ENCODE measurements at places on chromosomes 11 and 22.

DNA sequence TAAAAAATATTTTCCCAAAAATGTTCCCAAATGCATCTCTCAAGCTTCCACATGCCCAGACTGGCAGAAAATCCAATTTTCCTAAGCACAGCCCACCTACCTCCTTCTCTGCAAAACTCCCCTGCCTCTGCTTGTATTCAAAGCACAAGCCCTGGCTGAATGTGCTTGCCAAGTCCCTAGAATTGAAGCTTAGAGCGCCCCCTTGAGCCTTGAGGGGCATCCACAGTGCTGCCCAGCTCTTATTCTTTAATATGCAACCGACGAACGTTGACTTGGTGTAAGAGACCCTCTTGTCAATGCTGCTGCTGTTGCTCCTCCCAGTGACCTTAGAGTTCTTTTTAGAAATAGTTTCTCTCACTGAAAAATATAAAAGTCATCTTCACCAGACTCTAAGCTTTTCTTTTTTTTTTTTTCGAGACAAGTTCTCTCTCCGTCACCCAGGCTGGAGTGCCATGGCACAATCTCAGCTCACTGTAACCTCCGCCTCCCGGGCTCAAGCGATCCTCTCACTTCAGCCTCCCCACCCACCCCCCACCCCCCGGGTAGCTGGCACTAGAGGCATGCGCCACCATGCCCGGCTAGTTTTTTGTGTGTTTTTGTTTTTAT, 63.5 kb upstream of the CAPRIN1 start:
- H3K4me3 ChIP-seq = no peak overlapping the region
- H3K27ac ChIP-seq = no peak overlapping the region
- no peaks in the 10 kb centered on the region for H3K36me3 ChIP-seq
- H3K4me1 ChIP-seq = peaks cover 4% of the 10 kb centered on the region
- peak; percentile 92 for DNase-seq

GRCh38 chr11:19867064-19867463, 154.4 kb downstream of the NAV2 start:
- DNase-seq = no peak
- no peak overlapping the region for H3K27ac ChIP-seq
- no peaks in the 10 kb centered on the region for H3K4me1 ChIP-seq
- H3K4me3 ChIP-seq = no peak overlapping the region

GRCh38 chr11:65292890-65293289, 21.8 kb upstream of the CDC42EP2 start:
- H3K4me3 ChIP-seq = no peak overlapping the region
- peaks cover 6% of the 10 kb centered on the region for H3K4me1 ChIP-seq
- no peak for DNase-seq
- H3K36me3 ChIP-seq = peaks cover 58% of the 10 kb centered on the region
- no peaks in the 10 kb centered on the region for H3K27me3 ChIP-seq

- H3K27me3 ChIP-seq = no peaks in the 10 kb centered on the region
- DNase-seq = no peak
Measured at GRCh38 chr11:116975661-116976060, 122.6 kb downstream of the SIK3 start.

GRCh38 chr11:45470151-45470793, 184.1 kb upstream of the SYT13 start:
- H3K36me3 ChIP-seq = no peaks in the 10 kb centered on the region
- H3K4me1 ChIP-seq = no peaks in the 10 kb centered on the region
- H3K4me3 ChIP-seq = no peak overlapping the region
- H3K27ac ChIP-seq = no peak overlapping the region
- peaks cover 7% of the 10 kb centered on the region for H3K27me3 ChIP-seq

DNA sequence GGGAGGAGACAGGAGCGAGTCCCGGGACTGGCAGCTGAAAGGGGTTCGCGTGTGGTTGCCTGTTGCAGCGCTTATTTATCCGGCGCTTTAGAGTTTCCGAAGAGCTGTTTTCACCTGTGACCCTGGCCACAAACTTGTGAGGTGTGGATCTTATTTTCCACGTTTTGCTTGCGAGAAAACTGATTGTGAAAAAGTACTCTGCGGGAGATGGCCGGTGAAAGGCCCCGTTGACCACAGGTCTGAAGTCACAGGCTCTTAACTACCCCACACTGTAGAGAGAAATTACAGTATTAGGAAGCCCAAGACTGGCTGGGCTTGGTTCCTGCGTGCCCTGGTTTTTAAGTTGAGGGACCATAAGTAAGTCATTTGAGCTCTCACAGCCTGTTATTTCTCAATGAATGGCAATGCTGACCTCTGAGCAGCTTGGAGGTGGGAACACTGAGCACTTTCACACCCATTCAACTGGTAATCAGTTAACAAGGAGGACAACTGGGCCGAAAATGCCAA, 379 bp upstream of the RAB38 start:
- no peak overlapping the region for H3K27ac ChIP-seq
- no peak for DNase-seq
- peaks cover 46% of the 10 kb centered on the region for H3K4me1 ChIP-seq
- peak overlapping the region; percentile 86 for H3K4me3 ChIP-seq
- no peaks in the 10 kb centered on the region for H3K36me3 ChIP-seq
- peaks cover 1% of the 10 kb centered on the region for H3K27me3 ChIP-seq

DNA sequence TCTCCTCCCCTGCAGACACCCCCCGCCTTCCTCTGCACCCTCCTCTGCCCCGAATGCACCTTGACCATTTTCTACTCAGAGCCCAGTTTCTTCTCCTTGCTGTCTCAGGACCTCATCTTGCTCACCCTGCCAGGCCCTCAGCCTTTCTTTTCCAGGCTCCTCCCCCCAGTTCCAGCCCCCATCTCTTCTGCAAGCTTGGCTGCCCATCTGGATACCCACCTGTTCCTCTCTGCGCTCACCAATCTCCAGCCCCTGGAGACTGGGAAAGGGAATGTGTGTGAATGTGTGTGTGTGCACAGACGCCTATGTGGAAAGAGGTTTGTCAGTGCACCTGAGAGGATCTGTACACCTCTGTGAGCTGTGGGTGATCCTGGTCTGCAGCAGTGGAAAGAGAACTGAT, 36.4 kb downstream of the SLC22A12 start:
- no peak overlapping the region for H3K27ac ChIP-seq
- no peak for DNase-seq
- H3K36me3 ChIP-seq = no peaks in the 10 kb centered on the region
- no peak overlapping the region for H3K4me3 ChIP-seq
- no peaks in the 10 kb centered on the region for H3K4me1 ChIP-seq

- DNase-seq = no peak
- H3K4me1 ChIP-seq = peaks cover 57% of the 10 kb centered on the region
- peak overlapping the region; percentile 100 for H3K4me3 ChIP-seq
- peak overlapping the region; percentile 100 for H3K27ac ChIP-seq
Measured at GRCh38 chr11:65419460-65419771, 3.2 kb upstream of the NEAT1 start.

DNA sequence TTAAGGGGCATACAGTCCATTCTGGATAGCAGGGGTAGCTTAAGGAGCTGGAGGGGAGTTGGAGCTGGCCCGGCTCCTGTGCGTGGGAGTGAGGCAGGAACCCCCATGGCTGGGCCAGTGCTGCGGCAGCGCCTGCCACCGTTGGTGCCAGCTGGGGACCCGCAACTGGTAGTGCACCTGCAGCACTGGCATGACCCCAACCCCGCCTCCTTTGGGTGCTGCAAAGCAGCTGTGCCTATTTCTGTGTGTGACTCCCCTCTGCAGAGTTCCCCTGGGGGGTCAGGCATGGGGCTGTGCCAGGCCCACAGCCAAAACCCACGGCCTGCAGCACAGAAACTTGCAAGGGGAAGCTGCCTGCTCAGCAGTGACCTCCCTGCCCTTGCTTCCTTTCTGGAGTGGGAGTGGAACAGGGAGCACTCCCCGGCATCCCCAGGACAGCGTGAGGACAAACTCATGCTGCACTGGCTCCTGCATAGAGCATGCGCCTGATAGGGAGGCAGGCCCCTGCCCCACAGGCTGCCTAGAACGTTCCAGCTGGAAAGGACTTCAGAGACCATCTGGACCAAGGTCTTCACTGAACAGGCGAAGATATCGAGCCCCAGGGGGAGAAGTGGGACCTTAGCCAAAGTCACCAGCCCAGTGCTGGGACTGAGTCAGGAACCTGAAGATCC, 26.2 kb upstream of the RAB1B start:
- H3K4me1 ChIP-seq = peaks cover 6% of the 10 kb centered on the region
- H3K4me3 ChIP-seq = no peak overlapping the region
- no peaks in the 10 kb centered on the region for H3K27me3 ChIP-seq
- peaks cover 40% of the 10 kb centered on the region for H3K36me3 ChIP-seq
- H3K27ac ChIP-seq = no peak overlapping the region
- no peak for DNase-seq

DNA sequence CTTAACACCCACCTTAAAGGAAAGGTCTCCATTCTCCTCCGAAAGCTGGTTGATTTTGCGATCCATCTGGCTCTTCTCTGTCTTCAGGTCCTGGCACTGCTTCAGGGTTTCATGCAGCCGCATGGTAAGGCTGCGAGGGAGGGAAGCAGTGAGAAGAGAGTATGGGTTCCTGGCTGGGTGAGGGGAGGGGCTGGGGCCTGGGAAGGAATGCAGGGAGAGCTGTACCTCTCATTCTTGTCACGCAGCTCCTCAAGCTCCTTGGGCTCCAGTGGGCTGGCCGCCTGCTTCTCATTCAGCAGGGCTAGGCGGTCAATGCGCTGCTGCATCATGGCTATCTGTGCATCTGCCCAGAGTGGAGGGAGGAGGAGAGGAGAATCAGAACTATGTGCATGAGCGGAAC, 19.5 kb downstream of the IL18BP start:
- no peaks in the 10 kb centered on the region for H3K4me1 ChIP-seq
- peaks cover 81% of the 10 kb centered on the region for H3K36me3 ChIP-seq
- no peaks in the 10 kb centered on the region for H3K27me3 ChIP-seq

- no peaks in the 10 kb centered on the region for H3K36me3 ChIP-seq
- no peak for DNase-seq
Measured at GRCh38 chr11:116647305-116648080, 125.3 kb downstream of the BUD13 start.

DNA sequence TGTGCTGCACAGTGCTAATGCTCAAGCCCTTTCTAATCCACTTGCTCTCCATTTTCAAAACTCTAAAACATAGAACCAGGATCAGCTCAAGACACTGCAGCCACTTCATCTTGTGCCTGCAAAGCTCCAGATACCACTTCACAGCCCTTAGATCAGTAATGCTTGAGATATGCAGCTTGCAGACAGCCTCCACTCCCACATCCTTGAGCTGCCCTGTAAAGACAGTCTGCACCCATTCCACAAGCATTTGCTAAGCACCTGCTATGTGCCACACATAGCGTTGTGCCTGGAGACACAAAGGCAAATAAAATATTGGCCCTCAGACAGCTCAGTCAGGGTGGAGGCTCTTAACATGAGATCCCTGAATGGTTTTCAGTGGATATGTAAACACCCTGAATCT, 192.5 kb upstream of the SNX19 start:
- DNase-seq = no peak
- H3K27me3 ChIP-seq = no peaks in the 10 kb centered on the region
- no peaks in the 10 kb centered on the region for H3K4me1 ChIP-seq
- no peak overlapping the region for H3K4me3 ChIP-seq
- no peak overlapping the region for H3K27ac ChIP-seq

DNA sequence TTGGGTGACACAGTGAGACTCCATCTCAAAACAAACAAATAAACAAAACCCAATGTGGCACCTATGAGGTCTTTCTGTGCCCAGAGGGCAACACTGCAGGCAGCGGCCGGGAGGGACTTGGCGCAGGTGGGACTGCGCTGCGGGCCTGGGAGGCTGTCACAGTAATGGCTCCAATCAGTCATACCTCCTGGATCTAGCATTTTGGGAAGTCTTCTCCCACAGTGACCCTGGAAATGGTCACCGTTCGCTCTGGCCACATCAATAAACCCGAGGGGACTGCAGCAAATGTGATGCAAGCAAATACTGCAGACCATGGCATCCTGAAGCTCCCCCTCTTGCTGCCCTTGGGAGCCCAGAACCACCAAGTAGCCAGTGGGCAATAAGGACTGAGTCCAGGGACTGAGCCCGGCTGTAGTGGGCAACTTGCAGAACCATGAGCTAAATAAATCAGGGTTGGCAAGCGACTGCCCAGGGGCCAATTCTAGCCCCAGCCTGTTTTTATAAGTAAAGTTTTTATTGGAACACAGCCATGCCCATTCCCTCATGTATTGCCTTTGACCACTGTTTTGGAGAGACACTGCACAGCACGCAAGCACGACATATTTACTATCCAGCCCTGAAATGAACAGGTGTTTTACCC, 15.4 kb downstream of the SHANK2 start:
- no peaks in the 10 kb centered on the region for H3K36me3 ChIP-seq
- no peak overlapping the region for H3K27ac ChIP-seq
- H3K27me3 ChIP-seq = peaks cover 3% of the 10 kb centered on the region
- DNase-seq = no peak

- H3K4me1 ChIP-seq = peaks cover 83% of the 10 kb centered on the region
- H3K36me3 ChIP-seq = peaks cover 83% of the 10 kb centered on the region
- H3K27ac ChIP-seq = peak overlapping the region; percentile 95
- DNase-seq = peak; percentile 82
- peak overlapping the region; percentile 79 for H3K4me3 ChIP-seq
Measured at GRCh38 chr22:37229012-37229804, 14.9 kb downstream of the RAC2 start.

- no peaks in the 10 kb centered on the region for H3K27me3 ChIP-seq
- no peak for DNase-seq
- H3K4me1 ChIP-seq = peaks cover 21% of the 10 kb centered on the region
- no peak overlapping the region for H3K4me3 ChIP-seq
- H3K27ac ChIP-seq = no peak overlapping the region
- peaks cover 22% of the 10 kb centered on the region for H3K36me3 ChIP-seq
Measured at GRCh38 chr11:78469896-78470295, 52.3 kb upstream of the GAB2 start.

DNA sequence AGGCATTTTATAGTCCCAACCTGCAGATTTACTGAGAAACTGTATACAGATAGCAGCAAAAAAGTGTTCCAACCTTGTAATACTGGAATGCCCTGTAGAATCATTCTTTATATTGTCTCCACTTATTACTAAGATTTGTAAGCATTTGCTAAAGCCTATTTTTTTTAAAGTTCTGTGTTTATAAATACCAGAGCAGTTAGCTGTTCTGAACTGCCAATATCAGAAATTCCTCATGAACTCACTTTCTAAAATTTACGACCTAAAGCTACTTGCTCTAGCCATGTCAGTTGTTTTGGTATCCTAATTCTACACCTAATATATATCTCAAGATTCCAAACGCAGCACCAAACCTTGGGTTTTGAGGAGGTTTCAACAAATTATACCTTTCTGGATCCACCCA, 103.2 kb downstream of the C11orf65 start:
- H3K27me3 ChIP-seq = no peaks in the 10 kb centered on the region
- no peak overlapping the region for H3K27ac ChIP-seq
- no peak overlapping the region for H3K4me3 ChIP-seq
- peaks cover 34% of the 10 kb centered on the region for H3K36me3 ChIP-seq
- no peaks in the 10 kb centered on the region for H3K4me1 ChIP-seq

- no peaks in the 10 kb centered on the region for H3K36me3 ChIP-seq
- no peaks in the 10 kb centered on the region for H3K4me1 ChIP-seq
- peaks cover 12% of the 10 kb centered on the region for H3K27me3 ChIP-seq
Measured at GRCh38 chr11:22677153-22677903, 10.9 kb downstream of the GAS2 start.
